ENCODE measurements at places on chromosomes 11 and 22.

DNA sequence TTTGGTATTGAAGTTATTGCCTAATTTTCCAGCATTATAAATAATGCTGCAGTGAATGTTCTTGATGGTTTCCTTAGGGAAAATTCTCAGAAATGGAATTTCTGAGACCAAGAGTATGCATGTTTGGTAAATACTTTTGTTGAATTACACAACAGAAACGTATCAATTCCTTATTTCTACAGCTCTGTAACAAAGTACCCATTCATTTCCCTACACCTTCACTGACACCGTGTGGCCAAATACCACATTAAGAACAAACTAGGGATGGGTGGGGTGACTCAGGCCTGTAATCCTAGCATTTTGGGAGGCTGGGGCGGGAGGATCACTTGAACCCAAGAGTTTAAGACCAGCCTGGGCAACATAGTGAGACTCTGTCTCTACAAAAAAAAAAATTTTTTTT, 21.8 kb downstream of the MCAM start:
- DNase-seq, result no peak

DNA sequence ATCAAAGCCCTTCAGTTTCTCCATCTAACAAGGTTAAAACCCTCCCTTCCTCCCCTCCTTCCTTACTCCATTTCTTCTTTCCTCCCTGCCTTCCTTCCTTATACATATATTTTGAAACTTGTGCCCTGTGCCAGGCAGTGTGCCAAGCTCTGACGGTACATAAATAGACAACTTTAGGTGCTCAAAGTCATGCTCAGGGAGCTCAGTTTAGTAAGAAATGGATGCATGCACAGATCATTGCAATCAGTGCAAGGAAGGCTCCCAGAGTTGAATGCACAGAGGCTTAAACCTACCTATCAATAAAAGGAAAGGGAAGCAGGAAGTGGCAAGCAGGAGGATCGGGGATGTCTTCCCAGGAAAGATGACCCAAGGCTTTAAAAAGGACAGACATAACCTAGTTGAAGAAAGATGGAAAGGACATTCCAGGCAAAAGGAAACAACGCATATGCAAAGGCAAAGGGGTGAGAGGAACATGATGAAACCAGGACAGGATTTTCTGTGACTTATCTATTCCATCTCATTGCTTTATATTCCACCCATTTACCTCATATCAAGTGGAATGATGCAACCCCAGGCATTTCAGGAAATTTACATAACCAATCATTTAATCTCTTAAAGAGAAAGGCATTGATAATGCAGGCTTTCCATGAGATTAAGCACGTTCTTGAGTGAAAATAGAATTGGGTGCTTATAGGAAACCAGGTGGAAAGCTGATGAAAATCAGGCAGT, 13.2 kb downstream of the FZD4 start:
- DNase-seq, result no peak

DNA sequence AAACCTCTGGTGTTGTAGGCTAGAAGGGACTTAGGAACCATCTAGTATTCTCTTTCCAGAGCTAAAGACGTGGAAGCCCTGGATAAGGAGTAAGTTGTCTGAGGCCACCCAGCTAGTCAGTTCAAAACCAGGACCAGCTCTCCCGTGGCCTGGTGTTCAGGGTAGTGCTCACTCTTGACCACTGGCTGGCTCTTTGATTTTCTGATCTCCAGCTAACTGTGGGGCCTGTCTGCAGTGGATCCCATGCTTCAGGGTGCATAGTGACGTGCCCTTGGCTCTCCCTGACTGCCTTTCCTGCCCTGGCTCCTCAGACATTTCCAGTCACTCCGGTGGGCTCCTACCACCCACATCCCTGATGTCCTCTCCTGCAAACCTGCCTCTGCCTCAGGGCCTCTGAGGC, 1.3 kb downstream of the CLMP start:
- DNase-seq, result no peak

DNA sequence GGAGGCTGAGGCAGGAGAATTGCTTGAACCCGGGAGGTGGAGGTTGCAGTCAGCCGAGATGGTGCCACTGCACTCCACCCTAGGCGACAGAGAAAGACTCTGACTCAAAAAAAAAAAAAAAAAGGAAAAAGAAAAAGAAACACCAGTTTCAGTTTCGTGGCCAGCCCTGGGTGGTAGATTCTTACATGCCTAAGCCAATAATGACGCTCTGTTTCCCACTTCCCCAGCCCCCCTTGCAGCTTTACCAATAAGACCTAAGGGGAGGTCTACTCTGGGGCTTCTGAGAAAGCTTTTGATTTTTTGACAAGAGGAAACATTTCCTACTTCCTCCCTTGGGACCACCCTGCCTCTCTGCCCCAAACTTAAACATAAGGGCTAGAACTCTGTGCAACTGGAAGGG, 30.0 kb upstream of the PTPRJ start:
- peak; percentile 70 for DNase-seq

GRCh38 chr11:133927690-133928627, 28.8 kb downstream of the IGSF9B start:
- DNase-seq, result no peak

Measured in CD14-positive monocyte (primary cell).